Glutamatergic neuron (in vitro differentiated cells): ENCODE measurements at places on chromosomes 5 and 9. TPM values are rescaled to one million over a fixed set of nuclear protein-coding genes. Genes with fewer than 3 reads are reported as not detected.
A peak's percentile ranks its signal among the peaks of the same experiment; 100 is the strongest.

DNA sequence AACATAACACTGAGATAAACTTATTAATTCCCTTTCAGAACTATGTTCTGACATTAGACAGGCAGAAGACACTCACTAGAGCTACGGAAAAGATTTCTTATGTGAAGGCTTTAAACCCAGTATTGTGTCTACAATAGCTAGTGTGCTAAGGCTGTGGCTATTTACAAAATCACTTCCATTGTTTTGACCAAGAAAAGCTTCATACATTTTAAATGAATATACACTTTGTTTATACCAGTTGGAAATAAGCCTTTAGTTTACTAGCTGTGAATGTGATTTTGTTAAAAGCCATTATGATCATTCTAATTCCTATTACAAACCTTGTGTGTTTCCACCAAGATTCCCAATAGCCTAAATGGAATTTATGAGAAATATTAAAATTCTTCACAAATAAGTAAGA lies 83.0 kb downstream of the AGTPBP1 start:
- no peaks in the 10 kb centered on the region for H3K36me3 ChIP-seq
- no peak overlapping the region for H3K27ac ChIP-seq
- H3K4me3 ChIP-seq: no peak overlapping the region
- H3K4me1 ChIP-seq: no peaks in the 10 kb centered on the region
- no peak for DNase-seq

ROPN1L gene
- total RNA-seq: not detected

PDZD2 gene
- 23.3 TPM for total RNA-seq

- peaks cover 29% of the 10 kb centered on the region for H3K4me1 ChIP-seq
- no peak overlapping the region for H3K4me3 ChIP-seq
- DNase-seq: no peak
- H3K36me3 ChIP-seq: no peaks in the 10 kb centered on the region
- H3K27me3 ChIP-seq: peaks cover 2% of the 10 kb centered on the region
Observed at GRCh38 chr9:106420511-106420944, 442.4 kb upstream of the ZNF462 start.

- no peaks in the 10 kb centered on the region for H3K36me3 ChIP-seq
- H3K4me3 ChIP-seq: no peak overlapping the region
Observed at GRCh38 chr9:28899926-28900325, 1326.6 kb upstream of the C9orf72 start.

FOXD4L6 gene
- total RNA-seq: not detected

PLPPR1 gene
- 7.4 TPM for total RNA-seq

FOXD1 gene
- total RNA-seq: 2.8 TPM

- H3K36me3 ChIP-seq: no peaks in the 10 kb centered on the region
- H3K4me1 ChIP-seq: peaks cover 7% of the 10 kb centered on the region
- H3K27me3 ChIP-seq: no peaks in the 10 kb centered on the region
- no peak overlapping the region for H3K4me3 ChIP-seq
- no peak for DNase-seq
- H3K27ac ChIP-seq: no peak overlapping the region
Observed at GRCh38 chr5:107900721-107901120, 230.0 kb upstream of the EFNA5 start.

PFN3 gene
- not detected for total RNA-seq

GRCh38 chr5:173572431-173573125 lies 43.9 kb downstream of the BOD1 start:
- no peak for DNase-seq
- no peaks in the 10 kb centered on the region for H3K27me3 ChIP-seq
- no peak overlapping the region for H3K4me3 ChIP-seq

GRCh38 chr9:129810116-129810515 lies 7.1 kb downstream of the TOR1B start:
- peaks cover 14% of the 10 kb centered on the region for H3K36me3 ChIP-seq
- peak overlapping the region; percentile 55 for H3K27ac ChIP-seq
- no peak for DNase-seq
- peaks cover 29% of the 10 kb centered on the region for H3K4me1 ChIP-seq

DNA sequence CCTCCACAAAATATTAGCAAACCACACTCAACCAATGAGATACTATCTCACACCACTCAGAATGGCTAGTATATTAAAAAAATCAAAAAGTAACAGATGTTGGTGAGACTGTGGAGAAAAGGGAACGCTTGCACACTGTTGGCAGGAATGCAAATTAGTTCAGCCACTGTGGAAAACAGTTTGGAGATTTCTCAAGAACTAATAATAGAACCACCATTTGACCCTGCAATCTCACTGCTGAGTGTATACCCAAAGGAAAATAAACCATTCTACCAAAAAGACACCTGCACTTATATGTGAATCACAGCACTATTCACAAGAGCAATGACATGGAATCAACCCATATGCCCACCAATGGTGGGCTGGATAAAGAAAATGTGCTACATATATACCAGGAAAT lies 393.5 kb downstream of the PDE4D start:
- peaks cover 4% of the 10 kb centered on the region for H3K27me3 ChIP-seq
- no peak for DNase-seq
- no peak overlapping the region for H3K27ac ChIP-seq
- no peaks in the 10 kb centered on the region for H3K36me3 ChIP-seq

DNA sequence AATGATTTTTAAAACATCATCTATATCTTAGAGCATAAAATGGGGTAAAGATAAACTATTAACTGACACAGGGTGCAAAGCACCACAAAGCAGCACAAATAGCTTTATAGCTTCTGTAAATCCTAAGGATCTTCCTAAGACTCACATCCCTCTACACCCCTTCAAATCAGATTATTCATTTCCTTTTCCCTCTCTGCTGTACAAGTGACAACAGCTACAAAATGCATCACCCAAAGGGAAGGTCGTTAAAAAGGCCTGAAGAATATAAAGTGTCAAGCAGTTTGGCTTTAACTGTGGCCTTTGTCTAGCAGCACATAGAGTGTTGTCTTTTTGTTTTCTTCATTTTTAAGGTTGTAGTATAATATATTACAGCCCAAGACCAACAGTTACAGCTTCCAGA lies 422.1 kb downstream of the PDE4D start:
- H3K4me1 ChIP-seq: no peaks in the 10 kb centered on the region
- no peaks in the 10 kb centered on the region for H3K36me3 ChIP-seq
- no peak for DNase-seq
- H3K27ac ChIP-seq: no peak overlapping the region
- no peak overlapping the region for H3K4me3 ChIP-seq
- no peaks in the 10 kb centered on the region for H3K27me3 ChIP-seq

DNA sequence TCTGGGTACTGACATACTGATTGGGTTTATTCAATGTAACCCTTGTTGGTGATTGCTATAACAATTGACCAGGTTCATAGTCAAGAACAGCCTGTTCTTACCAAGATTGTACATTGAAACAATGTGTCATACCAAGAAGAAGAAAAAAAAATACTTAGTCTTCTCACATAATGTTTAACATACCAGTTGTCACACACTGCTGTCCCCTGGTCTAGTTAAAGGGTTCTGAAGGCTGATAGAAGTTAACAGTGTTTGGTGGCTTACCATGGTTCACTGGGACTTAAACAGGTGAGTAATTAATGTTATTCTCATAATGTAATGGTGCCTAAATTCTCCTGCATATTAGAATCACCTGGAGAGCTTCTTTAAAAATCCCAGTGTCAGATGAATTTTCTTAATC lies 18.5 kb upstream of the CDC42SE2 start:
- DNase-seq: no peak
- no peaks in the 10 kb centered on the region for H3K27me3 ChIP-seq
- no peak overlapping the region for H3K27ac ChIP-seq
- no peak overlapping the region for H3K4me3 ChIP-seq

DNA sequence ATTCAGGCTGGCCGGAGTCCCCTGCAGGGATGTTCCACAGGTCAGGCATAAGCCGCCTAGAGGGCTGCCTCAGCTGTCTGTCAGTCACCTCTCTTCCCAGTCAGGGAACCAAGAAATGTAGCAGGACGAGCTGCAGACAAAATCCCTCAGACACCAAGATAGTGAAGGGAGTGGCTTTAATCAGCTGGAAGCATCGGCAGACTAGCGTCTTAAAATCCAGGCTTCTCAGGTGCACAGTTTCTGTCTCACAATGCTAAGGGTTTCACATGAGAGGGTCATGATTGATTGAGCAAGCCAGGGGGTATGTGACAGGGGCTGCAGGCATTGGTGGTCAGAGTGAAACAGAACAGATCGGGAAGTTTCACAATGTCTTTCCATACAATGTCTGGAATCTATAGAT lies 247.2 kb downstream of the CDH10 start:
- no peak overlapping the region for H3K27ac ChIP-seq
- DNase-seq: no peak
- H3K36me3 ChIP-seq: no peaks in the 10 kb centered on the region
- no peaks in the 10 kb centered on the region for H3K4me1 ChIP-seq

GRCh38 chr5:100903039-100903887 lies at the start of gene ST8SIA4:
TSS of gene ST8SIA4 (minus strand) at chr5:100903282. CDS start at chr5:100902955, 327 bp downstream.
- peak within 1 kb of the TSS; percentile 1 for H3K27ac ChIP-seq
- H3K4me1 ChIP-seq: peaks cover 13% of the 10 kb centered on the region
- peaks cover 16% of the 10 kb centered on the region for H3K27me3 ChIP-seq
- peak; percentile 81 for DNase-seq
- no peaks in the 10 kb centered on the region for H3K36me3 ChIP-seq

DNA sequence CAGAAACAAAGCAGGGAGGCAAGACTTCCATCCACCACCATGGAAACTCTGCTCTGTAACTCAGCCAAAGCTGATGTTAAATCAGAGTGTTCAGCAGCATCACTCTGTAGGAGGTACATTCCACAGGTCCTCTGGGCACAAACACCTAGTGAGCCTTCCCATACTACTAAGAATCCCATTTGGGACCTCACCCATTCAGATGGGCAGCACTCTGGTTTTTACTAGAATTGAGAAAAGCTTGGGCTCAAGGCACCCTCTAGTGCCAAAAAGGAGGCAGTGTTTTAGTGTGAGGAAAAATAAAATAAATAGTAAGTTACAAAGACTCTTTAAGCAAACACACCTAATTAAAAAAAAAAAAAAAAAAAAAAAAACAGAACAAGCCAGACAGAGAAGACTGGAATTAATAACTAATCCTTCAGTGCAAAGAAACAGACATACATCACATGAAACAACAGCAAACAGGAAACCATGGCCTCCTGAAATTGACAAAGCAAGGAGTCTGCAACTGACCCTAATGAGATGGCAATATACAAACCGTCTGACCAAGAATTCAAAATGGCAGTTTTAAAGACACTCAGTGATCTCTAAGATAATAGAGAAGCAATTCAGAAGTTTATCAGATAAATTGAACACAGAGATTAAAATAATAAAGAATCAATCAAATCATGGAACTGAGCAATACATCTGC lies 159.5 kb downstream of the GNA14 start:
- H3K27ac ChIP-seq: no peak overlapping the region
- no peaks in the 10 kb centered on the region for H3K4me1 ChIP-seq
- H3K36me3 ChIP-seq: peaks cover 24% of the 10 kb centered on the region
- no peaks in the 10 kb centered on the region for H3K27me3 ChIP-seq

GRCh38 chr5:95870105-95870672 lies 47.7 kb upstream of the GLRX start:
- no peak for DNase-seq
- H3K27ac ChIP-seq: no peak overlapping the region
- peaks cover 4% of the 10 kb centered on the region for H3K36me3 ChIP-seq
- no peak overlapping the region for H3K4me3 ChIP-seq

SPINK7 gene
- not detected for total RNA-seq

DNA sequence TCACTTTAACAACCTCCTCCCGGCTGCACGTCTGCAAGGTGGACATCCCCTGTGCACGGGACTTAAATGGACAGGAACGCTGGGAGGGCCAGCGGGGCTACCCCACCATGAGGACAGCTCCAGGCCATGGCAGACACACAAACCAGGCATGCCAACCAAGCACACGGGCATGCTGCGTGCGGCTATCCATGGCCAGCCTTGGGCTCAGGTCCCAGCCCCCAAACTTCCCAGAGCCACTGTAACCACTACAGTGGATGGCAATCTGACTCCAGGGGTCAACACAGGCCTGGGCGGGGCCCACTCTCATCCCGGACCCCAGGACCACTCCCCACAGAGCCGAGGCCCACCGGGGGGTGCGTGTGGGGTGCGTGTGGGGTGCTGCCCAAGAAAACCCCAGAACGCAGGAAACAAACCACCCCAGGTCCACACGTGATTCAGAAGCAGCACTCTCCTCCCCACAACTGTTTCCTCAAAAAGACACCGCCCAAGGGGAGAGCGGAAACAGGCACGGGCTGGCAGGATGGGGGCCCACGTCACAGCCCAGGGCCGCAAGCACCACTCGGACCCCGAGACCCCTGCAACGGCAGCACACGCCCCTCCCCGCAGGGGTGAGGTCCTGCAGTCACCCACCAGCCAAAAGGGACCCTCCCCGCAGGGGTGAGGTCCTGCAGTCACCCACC lies 7.4 kb downstream of the SLC12A7 start:
- H3K36me3 ChIP-seq: no peaks in the 10 kb centered on the region
- peaks cover 8% of the 10 kb centered on the region for H3K27me3 ChIP-seq
- no peak overlapping the region for H3K4me3 ChIP-seq
- DNase-seq: no peak
- no peak overlapping the region for H3K27ac ChIP-seq

- H3K27me3 ChIP-seq: peaks cover 9% of the 10 kb centered on the region
- no peak overlapping the region for H3K4me3 ChIP-seq
- no peak for DNase-seq
- peaks cover 11% of the 10 kb centered on the region for H3K4me1 ChIP-seq
Observed at GRCh38 chr5:14326035-14326903, 183.1 kb downstream of the TRIO start.

DNA sequence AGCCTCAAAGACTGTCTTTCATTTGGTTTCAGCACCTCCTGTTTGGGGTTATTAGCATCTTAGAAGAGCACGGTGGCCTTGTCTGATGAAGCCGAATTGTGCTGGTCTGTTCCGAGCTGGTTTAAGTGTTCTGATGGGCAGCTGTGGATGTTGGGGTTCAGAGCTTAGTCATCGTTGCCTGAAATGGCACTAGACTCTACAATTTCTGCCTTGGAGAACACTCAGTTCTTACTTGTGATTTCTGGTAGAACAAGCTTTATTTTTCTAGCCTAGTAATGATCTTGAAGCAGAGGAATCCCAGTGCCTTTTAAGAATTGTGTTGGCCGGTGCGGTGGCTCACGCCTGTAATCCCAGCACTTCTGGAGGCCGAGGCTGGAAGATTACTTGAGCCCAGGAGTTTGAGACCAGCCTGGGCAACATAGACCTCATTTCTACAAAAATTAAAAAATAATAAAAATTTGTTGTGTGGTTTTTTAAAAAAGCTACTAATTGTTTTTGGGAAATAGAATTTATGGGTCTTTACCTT lies 7.8 kb downstream of the FBXW5 start:
- DNase-seq: no peak
- peaks cover 8% of the 10 kb centered on the region for H3K36me3 ChIP-seq
- peak overlapping the region; percentile 38 for H3K4me3 ChIP-seq
- H3K4me1 ChIP-seq: no peaks in the 10 kb centered on the region

TXNDC8 gene
- total RNA-seq: not detected

DNA sequence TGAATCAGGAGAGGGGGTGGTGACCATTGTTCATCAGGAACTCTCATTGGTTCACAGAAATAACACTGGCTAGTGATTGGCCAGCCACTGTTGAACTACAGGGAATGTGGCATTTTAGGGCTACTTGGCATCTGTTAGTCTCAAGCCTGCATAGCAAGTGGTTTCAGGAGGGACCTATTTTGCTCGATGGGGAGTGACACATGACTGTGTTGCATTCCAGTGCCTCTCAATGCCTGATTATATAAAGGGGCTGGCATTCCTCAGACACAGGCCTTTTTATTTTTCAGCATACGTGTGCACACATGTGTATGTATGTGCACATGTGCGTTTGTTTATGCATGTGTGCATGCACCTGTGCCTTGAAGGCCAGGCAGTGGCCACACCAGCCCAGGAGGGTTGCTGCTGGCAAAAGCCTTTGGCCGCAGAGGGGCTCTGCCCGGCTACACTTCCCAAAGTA lies 23.2 kb downstream of the FGD3 start:
- DNase-seq: no peak
- no peak overlapping the region for H3K4me3 ChIP-seq
- no peaks in the 10 kb centered on the region for H3K4me1 ChIP-seq
- H3K36me3 ChIP-seq: no peaks in the 10 kb centered on the region
